ENCODE measurements at places on chromosomes 6 and 20.
A peak's percentile ranks its signal among the peaks of the same experiment; 100 is the strongest.

DNA sequence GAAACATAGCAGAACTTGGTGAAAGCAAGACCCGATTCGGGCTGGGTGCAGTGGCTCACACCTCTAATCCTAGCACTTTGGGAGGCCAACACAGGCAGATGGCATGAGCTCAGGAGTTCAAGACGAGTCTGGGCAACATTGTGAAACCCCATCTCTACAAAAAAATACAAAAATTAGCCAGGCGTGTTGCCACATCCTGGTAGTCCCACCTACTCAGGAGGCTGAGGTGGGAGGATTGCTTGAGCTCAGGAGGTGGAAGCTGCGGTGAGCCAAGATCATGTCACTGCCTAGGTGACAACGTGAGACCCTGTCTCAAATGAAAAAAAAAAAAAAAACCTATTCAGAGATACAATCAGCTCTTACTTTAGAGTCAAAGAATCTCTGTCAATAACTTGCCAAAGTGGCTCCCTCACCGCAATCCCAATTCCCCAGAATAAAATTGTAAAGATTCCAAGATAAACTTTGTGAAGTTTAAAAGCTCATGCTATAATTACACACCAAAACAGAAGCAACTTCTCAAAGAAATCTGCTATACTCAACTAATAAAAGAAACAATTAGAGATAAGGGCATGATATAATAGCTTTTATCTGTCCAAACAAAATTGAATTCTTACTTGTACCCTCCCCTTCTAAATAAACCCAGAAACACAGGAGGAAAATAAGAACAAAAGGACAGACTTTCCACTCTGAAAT, 33.6 kb downstream of the CDK19 start:
- DNase-seq, result no peak

GRCh38 chr20:19940988-19941460, 76.1 kb upstream of the NAA20 start:
- no peak for DNase-seq

DNA sequence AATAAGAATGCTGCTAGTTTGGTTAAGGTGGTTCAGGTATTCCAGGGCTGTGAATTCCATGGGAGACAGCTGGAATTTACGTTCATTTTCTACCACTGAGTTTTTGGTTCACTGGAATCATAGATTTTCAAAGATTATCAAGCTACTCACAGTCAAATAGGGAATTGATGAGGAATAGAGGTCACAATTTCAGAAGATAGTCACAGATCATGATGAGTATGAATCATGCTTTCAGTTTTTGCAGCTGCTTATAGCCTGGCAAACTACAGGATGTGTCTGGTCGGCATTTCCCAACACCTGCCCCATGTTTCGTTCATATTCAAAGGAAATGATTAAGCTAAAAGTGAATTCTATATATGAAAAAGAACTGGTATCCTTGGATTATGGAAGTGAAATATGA, 58.7 kb downstream of the BCKDHB start:
- DNase-seq, result no peak

DNA sequence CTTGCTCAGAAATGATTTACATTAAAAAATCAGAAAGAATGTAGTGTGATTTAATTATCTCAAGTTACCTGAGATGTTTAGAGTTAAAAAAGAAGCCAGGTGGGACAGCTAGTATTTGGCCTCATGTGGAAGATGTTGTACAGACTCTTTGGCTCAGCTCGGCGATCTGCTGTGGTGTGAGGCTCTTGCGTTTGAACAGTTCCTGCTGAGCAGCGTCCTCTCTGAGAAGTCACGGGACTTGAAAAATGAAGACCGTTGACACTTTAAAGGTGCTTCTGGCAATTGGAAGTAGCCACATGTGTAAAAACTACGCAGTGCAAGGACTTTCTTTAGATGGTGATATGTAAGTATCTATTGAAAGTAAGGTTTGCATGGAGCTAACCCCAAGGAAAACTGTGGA, 169.0 kb downstream of the BACH2 start:
- DNase-seq, result no peak

DNA sequence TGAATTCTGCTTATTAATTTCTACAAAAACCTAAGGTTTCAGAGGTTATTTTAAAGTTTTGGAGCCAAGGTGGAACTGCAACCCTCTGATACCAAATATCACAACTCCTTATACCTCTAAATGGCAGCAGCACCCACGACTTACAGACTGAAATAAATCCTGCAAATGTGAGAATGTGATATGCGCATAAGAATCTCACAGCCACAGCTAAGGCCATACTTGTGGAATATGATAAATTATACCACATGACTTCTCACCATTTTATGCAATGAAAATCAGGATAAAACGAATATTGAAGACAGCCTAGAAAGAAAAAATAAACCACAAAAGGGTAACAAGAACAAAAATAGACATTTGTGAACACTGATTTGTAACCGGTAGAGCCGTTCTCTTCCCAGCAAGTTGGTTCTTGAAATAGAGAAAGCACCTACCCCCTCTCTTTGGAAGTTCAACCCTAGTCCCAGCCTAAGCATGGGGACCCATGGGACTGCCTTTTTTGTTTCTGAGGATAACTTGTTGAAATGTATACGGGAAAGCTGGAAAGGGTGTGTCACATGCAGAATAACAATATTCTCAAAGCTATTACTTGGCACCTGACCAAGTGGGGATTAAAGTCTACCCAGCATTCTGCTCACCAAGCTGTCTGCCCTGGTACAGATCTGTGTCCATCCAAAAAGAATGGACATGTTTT, 47.1 kb upstream of the MCM9 start:
- DNase-seq, result no peak

GRCh38 chr6:113433335-113433991, 423.7 kb upstream of the MARCKS start:
- peak; percentile 85 for DNase-seq

DNA sequence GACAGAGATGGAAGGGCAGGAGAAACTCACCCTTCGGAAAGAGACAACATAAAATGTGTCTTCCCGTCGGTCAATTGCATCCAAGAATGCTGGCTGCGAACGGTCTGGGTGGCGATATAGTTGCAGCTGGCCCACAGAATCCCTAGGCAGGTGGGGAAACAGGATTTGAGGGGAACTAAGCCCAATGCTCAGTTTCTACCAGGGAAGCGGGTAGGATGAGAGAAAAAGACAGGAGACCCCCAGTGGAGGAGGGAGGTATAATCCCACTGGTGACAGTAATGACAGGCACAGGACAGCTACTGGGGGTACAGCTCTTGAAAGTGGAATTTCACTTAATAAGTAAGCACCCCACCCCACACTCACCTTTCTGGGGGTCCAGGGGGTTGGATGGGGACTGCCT, 7.5 kb upstream of the TNXB start:
- DNase-seq, result no peak

- DNase-seq, result peak; percentile 14
Observed at GRCh38 chr6:70686548-70687133, 19.0 kb downstream of the SMAP1 start.

- DNase-seq, result no peak
Observed at GRCh38 chr6:26507658-26508057, 7.6 kb downstream of the BTN1A1 start.

- DNase-seq, result no peak
Observed at GRCh38 chr6:27163834-27164233, 83.7 kb upstream of the PRSS16 start.

GRCh38 chr20:36493801-36494114, 47.6 kb upstream of the MYL9 start:
- no peak for DNase-seq

DNA sequence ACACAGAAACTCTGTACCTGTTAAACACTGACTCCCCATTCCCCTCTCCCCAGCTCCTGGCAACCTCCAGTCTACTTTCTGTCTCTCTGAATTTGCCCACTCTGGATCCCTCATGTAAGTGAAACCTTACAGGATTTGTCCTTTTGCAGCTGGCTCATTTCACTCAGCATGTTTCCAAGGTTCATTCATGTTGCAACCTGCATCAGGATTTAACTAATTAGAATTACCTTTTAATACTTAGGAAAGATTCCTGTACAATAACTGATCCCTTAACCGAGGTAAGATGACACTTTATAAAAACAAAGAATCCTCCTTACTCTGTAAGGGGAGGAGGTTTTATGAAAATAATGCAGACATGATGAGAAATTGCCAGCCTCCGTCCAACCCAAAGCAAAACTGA, 113.1 kb upstream of the MTHFD1L start:
- DNase-seq, result no peak

GRCh38 chr20:38092260-38092857, 58.8 kb downstream of the RPRD1B start:
- no peak for DNase-seq

DNA sequence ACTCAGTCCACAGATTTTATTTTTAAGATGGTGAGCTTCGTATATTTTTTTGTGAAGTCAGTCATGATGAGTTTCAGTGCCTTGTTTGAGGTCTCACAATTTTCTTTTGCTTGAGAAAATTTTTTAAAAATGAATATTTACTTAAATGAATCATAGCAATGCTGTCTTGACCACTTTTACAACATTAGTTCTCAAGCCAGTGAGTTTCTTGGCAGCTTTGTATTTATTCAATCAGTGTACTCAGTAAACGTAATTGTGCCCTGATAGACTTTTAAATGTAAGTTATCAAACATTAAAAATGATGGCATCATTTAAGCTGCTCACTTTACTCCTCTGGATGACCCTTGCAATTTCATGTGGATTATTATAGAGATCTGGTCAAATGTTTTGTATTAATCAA, 261.4 kb downstream of the KHDC1L start:
- no peak for DNase-seq

DNA sequence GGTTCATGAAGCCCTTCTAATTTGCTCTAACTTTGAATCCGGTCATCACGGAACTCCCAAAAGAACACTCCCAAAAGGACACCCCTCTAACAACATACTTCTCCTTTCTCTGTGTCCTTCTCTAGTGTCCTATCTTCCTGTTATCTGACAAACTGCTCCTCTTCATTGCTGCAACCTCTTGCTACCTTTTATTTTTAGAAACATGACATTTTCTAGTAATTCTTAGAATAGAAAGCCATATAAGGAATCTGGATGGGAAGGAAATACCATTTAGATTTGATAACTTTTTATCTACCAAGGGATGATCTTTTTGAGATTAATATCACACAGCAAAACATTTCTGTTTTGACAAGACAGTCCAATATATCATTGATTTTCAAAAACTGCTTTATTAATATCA, 63.1 kb downstream of the COL12A1 start:
- DNase-seq, result no peak

DNA sequence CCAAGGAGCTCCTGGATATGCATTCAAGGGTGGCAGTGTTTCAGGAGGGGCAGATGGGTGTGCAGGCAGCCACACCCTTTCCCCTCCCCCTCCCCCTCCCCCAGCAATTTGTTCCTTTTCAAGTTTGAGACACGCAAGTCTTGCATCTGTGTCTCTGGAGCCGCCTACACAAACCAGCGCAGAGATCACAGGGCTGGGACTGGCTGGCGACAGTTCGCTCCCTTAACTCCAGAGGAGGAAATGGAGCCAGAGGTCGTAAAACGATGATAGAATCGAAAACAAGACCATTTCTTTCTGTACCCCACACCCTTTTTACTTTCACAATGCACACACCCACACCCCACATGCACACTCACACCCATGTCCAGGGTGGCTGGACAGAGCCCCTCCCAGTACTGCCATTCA, 163.1 kb downstream of the LY86 start:
- DNase-seq, result no peak

DNA sequence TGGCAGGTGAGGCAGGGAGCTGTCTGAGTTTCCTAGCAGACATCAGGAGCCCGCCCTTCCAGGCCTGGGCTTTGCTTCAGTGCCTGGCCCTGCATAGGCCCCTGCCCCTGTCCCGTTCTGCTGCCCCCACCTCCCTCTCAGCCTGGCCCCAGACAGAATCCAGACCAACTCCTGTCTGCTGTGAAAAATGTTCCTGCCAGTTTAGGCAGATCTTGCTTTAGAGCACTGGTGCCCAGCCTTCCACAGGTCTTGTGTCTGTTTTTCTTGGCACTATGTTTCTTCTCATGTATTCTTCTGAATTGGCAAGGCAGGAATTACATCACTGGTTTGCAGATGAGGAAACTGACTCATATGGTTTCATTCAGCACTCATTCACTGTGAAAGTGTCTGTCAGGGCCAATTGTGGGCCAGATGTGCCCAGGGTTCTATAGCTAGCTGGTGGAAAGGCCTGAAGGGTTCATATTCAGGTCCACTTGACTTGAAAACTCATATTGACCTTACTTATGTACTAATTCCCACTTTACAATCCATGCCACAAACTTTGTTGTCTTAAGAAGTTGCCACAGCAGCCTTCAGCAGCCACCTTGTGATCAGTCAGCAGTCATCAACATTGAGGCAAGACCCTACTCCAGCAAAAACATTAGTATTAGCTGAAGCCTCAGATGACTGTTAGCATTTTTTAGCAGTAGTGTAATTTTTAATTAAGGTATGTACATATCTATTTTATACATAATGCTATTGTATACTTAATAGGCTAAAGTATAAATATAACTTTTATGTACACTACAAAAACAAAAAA, 40.5 kb downstream of the HLA-F start:
- DNase-seq, result peak; percentile 25

- no peak for DNase-seq
Observed at GRCh38 chr6:169269180-169270076, 15.8 kb upstream of the THBS2 start.

GRCh38 chr6:160132297-160132637, 10.7 kb downstream of the SLC22A1 start:
- no peak for DNase-seq

DNA sequence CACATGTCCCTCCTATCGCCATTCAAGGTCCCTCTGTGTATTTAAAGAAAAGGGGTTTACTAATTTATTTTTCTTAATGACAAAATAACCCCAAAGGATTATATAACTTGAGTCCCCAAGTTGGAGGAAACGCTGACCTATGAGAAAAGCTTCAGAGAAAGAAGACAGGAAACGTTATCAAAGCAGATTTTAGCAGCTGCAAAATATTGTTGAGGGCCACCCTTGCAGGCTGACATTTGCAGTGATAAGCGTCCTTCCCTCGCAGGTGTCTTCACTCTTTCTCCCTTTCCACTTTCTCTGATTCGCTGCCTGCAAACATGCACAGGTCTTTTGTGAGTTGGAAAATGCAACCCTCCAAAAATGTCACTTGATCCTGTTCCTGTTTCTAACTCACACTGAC, 103.2 kb upstream of the RIPOR2 start:
- no peak for DNase-seq

DNA sequence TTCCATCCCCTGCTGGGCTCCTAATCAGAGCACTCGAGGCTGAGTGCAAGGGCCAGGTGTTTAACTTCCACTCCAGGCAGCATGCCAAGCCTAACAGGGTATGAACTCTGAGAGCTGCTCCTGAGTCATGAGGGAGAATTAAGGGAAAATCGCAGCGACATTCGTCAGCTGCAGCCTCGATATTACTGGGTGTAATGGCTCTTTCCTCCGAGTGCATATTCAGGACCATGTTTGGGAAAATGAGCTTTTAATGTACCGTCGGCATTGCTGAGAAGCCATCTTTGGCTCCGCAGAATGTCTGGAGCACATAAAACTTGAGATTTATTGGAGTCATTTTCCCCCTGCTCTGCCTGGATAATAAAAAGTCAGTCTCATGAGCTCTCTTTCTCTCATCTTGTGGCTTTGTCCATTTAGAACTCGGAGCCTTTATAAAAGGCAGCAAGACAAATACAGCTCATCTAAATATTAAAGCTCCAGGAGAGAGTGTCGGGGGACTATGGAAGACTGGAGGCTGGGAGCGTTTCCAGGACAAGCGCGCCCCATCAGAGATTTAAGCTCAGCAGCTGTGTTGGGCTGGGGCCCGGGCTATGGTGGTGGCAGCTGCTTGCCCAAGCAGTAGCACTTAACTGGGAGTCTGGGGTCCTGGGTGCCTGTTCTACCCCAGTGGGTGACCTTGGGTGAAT, 103.7 kb downstream of the TOX2 start:
- peak; percentile 87 for DNase-seq

All from fibroblast of skin of left quadriceps (primary cell).